HS-27A (cell line): ENCODE measurements at places on chromosomes 5 and 9.
A peak's percentile ranks its signal among the peaks of the same experiment; 100 is the strongest.

DNA sequence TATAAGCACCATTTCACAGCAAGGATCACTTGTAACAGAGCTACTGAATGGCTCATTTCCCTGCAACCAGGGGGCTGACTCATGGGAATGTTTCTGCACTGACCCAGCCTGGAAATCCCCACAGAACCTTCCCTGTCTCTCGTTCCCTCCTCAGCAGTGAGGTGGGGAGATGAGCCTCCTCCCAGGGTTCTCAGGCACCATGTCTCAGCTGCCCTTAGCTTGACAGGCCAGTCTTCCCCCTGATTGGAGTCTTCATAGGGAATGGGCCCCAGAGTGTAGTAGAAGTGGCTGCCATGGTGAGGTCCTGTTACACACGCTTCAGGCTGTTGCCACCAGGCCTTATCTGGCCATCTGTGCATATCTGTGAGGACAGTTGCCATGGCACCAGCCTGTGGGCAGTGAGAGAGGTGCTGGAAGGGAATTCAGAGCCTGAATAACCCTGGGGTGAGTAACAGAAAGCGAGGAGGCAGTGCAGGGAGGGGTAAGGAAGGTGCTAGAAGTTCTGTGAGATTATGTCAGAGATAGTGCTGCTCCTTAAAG, 324.4 kb downstream of the ENC1 start:
- DNase-seq = peak; percentile 82

DNA sequence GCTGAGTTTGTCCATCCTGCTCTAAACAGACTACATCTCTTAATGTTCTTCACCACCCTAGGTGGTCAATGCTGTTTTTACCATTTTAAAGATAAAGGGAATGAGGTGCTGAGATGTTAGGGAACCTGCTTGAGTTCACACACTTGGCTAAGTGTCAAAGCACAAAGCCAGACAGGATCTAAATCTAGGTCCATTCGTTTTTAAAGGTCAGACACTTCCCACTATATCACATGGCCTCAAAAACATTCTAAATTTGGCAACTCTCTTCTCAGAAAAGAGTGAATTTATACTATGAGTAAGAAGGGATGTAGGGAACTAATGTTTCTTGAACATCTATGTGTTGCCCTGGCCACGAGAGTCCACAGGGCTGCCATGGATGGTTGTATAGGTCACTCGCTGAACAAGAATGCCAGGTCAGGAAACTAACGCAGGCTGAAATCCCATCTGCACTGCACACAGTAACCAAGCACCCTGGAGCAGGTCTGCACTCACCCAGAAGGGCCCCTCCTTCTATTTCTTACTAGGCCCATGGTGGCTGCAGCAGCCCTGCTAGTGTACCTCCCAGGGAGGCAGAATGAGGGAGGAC, 213.0 kb downstream of the SPOCK1 start:
- no peak for DNase-seq

DNA sequence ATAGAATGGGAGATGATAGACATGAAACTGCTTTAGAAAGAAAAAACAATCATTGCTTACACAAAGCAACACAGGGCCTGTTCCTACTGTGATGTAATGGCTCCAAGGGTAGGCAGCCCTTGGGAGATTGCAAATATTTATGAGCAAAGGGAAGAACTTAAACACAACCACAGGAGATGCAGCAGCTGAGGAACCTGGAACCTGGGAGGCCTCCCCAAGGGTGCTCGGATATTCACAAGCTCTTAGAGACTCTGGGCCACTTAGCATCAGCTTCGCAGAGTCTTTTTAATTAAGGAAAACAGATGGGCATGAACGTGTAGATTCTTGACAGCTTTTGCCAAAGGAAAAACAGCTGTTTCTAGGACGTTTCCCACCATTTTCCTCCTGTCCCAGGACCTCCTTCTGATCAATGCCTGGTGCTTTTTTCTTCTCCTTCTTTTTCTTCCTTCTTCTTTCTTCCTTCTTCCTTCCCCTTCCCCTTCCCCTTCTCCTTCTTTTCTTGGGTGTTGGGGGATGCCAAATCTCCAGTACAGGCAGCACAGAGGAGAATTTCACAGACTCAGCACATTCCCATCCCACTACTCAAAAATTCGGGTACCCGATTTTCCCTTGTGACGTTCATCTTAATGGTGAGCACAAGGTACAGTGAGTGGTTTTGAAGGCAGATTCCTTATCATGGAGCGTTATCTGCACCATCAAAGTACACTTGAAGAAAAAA, 28.1 kb upstream of the TCF7 start:
- no peak for DNase-seq

DNA sequence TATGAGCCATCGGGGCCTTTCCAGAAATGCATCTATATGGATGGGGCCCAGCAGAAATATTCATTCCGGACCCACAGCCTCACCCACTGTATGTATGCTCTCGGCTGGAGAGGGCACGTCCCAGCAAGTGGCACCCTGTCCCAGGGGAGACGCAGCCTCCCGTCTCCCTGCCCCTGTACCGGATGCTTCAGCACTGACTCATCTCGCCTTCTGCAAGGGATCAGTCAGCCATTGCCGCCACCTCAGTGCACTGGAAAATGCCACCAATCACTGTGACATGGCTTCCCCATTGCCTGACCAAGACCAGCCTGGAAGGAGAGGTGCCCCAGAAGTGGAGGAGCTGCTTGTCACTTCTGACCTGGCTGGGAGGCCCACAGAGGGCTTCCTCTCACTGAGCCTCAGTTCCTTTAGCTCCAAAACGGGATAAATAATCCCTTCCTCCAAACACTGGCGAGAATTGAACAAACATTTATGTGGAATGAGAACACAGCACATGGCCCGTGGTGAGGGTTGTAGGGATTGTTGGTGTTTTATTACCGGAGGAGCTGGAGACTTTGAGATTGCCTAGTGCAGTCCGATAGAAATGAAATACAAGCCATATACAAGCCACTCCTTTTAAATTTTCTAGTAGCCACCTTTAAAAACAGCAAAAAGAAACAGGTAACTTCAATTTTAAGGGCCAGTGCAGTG, 43.9 kb upstream of the ORM1 start:
- DNase-seq = peak; percentile 31

DNA sequence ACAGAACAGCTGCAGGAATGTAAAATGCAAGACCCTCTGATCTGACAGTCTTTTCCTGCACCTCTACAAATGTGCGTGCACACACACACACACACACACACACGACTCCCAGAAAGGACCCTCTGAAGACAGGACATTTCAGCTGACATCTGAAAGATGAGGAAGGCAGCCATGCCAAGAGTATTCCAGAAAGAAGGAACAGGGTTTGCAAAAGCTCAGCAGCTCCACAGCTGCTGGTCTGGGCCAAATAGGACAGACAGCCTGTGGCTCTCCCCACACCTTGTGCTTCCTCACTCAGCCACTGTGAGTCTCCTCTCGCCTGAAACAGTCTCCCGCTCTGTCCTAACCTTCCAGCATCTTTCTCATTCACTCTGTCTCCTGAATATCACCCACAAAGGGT, 189.0 kb downstream of the PALM2AKAP2 start:
- DNase-seq = no peak

GRCh38 chr9:98686961-98687855, 21.5 kb downstream of the GABBR2 start:
- DNase-seq = no peak

GRCh38 chr9:100485196-100485595, 12.2 kb downstream of the TMEFF1 start:
- no peak for DNase-seq

DNA sequence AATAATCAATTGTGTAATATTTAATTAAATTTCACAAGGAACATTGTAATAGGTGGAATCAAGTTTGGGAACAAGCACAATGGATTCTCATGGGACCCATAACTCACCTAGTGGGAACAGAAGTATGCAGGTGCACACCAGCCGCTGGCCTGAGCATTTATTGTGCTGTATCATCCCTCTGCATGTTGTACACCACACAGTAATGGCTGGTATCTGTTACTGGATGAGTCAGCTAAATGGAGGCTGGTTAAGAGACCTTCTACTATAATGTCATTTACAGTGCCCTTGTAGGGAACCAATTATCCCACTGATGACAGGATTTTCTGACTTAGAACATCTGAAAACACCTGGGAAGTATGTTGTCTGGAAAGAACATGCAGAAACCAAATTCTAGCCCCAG, 3.2 kb upstream of the MAP3K1 start:
- no peak for DNase-seq

- no peak for DNase-seq
Measured at GRCh38 chr5:3546028-3546427, 49.6 kb upstream of the IRX1 start.

GRCh38 chr9:116942593-116943061, 255.5 kb downstream of the TRIM32 start:
- no peak for DNase-seq

- DNase-seq = no peak
Measured at GRCh38 chr5:145941096-145941447, 4.7 kb downstream of the SH3RF2 start.

GRCh38 chr5:88818296-88818695, 64.7 kb downstream of the MEF2C start:
- DNase-seq = no peak

DNA sequence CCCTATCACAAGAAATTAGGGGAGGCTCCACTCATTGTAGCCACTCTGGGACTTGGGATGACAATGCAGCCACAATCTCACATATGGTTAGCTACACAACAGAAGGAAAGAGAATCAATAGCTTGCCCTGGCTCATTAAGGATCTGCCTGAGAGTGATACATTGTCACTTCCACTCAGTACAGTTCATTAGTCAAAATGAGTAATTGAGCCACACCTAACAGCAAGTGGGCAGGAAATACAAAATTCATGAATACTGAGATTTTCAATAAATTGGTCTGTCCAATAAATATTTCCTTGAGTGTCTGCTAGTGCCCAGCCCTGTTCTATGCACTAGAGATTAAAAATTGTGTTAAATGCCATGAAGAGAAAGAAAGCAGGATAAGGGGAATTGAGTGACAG, 231.3 kb upstream of the NR4A3 start:
- DNase-seq = no peak

GRCh38 chr5:80060966-80061365, 25.8 kb downstream of the THBS4 start:
- no peak for DNase-seq

DNA sequence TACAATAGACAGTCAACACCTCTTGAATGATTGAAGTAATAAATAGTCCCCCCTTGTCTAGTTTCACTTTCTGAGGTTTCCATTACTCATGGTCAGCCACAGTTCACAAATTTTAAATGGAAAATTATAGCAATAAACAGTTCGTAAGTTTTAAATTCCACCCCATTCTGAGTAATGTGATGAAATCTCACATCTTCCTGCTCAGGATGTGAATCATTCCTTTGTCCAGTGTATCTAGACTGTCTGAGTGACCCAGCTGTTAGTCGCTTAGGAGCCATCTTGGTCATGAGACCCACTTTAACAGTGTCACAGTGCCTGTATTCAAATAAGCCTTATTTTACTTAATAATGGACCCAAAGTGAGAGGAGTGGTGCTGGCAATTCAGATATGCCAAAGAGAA, 311.6 kb upstream of the PRR16 start:
- peak; percentile 34 for DNase-seq

DNA sequence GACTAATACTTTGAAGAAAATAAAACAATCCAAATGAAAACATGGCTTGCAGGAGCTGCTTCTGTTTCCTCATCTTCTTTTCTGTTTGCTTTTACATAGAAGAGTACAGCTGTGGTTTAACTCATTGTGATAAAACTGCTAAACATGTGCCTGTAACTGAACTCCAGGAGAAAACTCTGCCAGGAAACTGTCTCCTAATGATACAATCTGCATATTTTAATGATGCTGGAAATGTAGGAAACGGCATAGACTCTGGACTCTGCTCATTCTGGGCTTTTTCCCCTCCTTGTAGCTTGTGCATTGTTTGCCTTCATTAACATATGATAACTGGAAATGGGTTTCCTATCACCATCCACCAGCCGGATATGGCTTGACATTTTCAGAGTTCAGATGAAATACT, 813.3 kb upstream of the WWC1 start:
- DNase-seq = no peak
